ENCODE measurements at places on chromosomes 1 and 21.

DNA sequence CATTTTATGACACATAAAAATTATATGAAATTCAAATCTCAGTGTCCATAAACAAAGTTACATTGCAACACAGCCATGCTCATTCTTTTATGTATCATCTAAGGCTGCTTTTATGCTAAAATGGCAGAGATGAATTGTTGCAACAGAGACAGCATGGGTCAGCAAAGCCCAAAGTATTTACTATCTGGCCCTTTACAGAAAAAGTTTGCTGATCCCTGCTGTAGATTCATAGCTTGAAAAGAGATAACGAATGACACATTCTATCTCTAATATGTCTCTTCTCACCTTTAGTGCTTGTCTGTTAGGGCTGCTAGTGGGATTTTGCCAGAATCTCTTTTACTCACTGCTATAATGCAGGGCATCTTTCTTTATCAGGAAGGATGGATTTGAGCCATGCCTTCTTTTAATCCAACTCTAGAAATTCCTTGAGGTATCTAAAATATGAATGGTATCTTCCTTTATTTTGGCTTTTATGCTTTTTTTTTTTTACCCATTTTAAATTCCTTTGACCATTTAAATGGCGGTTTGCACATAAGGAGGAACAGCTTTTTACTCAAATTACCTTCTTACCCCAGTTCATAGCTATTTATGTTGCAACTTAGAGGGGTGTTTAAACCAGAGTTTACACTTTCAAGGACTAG is 598.2 kb downstream of the PLPP3 start:
- no peak for DNase-seq

DNA sequence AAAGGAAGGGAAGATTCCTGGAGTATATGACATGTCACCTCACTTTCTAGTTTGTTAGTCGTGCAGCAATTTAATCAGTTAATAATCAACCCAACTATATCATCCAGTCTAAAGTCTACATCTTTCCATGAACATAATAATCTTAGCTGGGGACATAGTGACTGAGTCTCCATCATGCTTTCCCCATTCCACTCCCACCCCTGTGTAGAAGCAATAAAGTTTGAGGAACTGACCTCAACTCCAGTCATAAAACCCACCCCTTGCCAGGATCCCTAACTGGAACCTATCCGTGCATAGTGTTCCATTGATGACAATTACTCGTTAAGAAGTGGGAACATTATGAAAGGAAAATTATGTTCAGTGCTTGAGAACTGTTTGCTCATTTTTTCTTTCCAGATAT is 48.9 kb upstream of the MROH9 start:
- DNase-seq, result no peak

GRCh38 chr1:62433861-62434617 is 2.8 kb upstream of the USP1 start:
- DNase-seq, result peak; percentile 32

- no peak for DNase-seq
Measured at GRCh38 chr21:26162081-26162480, 8.5 kb downstream of the APP start.

GRCh38 chr1:178039891-178040290 is 54.0 kb upstream of the RASAL2 start:
- DNase-seq, result no peak

DNA sequence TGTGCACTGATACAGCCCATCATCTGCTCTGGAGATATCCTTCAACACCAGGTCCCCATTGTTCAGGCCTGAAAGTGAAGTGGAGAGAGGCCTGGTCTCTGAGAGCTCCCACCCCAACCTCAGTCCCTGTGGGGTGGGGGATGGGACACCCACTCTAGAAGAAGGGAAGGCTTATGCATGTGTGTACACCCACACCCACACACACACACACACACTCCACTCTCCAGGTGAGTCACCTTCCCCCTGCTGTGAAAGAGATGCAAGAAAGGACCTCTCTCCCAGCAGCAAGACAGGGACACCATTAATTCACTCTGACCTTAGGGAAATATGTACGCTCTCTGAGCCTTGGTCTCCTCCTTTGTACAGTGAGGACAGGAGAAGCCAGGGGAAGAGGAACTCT is 5.9 kb downstream of the VSIG8 start:
- peak; percentile 47 for DNase-seq

DNA sequence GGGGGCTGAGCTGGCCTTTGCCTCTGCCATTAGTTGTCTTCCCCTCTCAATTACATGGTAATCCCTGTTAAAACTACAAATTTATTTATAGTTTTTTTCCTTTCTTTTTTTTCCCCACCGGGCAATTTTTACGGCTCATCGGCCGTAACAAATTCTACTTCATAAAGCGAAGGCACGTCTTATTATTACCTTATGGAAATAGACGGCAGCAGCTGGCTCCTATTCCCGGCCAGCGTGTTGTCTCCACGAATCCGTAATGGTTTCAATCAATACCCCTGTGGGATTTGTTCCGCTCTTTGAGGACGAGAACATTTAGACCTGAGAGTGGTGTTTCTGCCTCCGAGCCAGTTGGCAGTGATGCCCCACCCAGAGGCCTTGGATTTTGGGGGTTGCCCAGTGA is 52.4 kb upstream of the IGSF21 start:
- no peak for DNase-seq

DNA sequence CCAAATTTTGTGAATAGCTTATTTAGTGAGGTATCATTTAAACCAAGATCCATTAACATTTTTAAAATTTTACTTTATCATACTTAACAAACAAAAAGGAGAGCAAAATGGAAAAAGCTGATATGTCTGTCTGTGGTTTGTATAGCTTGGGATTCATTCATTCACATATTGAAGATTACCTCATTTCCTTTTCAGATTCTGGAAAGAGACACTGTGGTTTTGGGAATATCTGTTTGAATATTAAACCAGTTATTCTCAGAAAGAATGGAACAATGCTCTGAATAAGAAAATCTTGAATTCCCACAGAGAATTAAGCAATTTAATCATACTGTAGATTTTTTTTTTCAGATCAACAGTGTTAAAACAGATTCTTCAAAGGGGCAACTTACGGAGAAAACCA is 93.8 kb upstream of the PRDX6 start:
- DNase-seq, result peak; percentile 37

DNA sequence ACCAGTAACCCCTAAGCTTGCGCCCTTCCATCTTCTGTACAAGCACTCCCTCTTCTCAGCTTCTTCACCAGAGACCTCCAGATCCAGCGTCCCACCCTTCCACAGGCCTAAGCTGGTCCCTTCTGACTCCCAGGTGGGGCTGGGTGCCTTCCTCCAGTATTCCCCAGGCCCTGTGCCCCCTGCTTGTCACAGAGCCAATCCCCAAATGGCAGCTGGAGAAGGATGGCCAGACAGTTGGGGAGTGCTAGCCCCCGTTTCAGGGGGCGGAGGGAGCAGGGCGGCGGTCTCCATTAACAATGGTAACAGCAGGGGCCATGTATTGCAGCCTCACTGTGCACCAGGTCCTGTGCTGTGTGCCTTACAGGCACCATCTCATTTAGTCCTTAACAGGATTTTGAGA is 85.7 kb downstream of the KCNN3 start:
- no peak for DNase-seq

GRCh38 chr21:24617819-24618218 is 989.5 kb downstream of the MRPL39 start:
- no peak for DNase-seq

Data from HT1080 (cell line).